ENCODE measurements at places on chromosomes 1 and 21.

GRCh38 chr1:89254658-89255287, 17.9 kb downstream of the GBP5 start:
- DNase-seq = no peak

GRCh38 chr1:29410476-29410875, 174.2 kb downstream of the PTPRU start:
- DNase-seq = no peak

GRCh38 chr1:4071653-4072052, 171.6 kb upstream of the C1orf174 start:
- DNase-seq = no peak

DNA sequence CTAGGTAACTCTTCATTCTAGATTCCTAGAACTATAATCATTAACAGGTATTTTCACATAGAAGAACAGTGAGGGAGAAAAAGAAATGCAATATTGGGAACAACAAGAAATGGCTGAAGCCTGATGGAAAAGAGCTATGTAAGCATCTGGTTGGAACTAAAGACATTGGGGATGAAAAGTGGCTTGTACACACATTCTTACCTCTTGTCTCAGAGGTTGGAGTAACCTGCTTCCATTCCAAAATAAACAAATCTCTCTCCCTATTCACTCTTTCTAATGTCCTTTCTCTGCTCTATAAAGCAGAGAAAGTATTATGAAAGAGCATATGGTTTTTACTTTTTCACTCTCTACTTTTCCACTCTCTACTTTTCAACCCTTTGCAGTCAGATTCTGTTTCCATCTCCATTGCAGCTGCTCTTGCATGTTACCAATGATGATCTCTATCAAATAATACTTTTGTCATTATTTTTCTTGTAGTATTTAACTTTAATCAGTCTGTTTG, 37.5 kb downstream of the CMPK1 start:
- DNase-seq = no peak
